ENCODE measurements at places on chromosomes 6 and 20.
A peak's percentile ranks its signal among the peaks of the same experiment; 100 is the strongest.

GRCh38 chr6:6105472-6106036 lies 98.8 kb upstream of the NRN1 start:
- DNase-seq: no peak

DNA sequence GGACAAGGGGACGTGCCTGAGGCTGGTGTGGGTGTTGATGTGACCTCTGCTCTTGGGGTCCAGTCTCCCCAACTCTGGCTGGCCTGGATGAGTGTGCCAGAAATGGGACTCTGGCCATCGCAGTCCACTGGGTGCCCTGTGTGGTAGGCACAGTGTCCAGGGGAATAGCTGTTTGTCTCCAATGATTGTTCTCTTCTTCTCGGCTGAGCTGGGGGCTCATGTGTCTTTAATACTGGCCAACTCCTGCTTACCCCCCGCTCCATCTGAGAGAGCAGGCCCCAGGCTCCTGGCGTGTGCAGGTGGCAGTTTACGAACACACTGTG lies 45.0 kb downstream of the RBM38 start:
- DNase-seq: no peak

GRCh38 chr20:63101781-63102720 lies 95.3 kb upstream of the BHLHE23 start:
- DNase-seq: peak; percentile 48

GRCh38 chr6:137271245-137272183 lies 52.3 kb upstream of the IFNGR1 start:
- DNase-seq: no peak

DNA sequence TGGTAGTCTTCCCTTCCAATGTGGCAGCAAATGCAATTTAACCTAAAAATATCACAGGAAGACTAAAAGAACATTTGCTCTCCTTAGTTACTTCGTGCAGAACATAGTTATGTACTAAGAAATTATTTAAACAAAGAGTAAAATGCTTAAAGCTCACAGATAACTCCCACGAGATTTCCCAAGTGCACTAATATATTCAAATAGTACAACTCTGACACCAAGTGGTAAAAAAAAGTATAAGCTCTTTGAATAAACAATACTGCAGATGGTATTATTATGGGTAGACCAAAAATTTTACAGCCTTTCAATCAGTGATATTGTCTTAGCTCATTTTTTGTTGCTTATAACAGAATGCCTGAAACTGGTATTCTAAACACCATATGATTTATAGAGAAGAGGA lies 52.8 kb upstream of the FILIP1 start:
- no peak for DNase-seq

DNA sequence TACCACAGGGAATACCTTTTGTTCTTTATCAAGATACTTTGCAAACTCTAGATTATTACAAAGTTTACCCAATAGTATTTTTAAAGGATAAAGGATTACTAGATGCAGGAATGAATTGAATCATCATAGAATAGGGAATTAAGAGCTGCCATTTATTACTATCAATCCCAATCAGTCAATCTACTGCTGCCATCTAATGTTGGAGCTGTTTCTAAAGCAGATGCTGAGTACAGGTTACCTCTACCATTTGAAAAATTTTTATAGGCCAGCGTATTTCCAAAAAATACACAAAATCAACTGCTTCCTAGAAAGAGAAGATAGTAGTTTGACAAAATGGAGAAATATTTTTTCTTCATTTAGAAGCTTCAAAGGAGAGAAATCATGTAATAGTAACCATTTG lies 520.4 kb downstream of the ADGRB3 start:
- DNase-seq: no peak

DNA sequence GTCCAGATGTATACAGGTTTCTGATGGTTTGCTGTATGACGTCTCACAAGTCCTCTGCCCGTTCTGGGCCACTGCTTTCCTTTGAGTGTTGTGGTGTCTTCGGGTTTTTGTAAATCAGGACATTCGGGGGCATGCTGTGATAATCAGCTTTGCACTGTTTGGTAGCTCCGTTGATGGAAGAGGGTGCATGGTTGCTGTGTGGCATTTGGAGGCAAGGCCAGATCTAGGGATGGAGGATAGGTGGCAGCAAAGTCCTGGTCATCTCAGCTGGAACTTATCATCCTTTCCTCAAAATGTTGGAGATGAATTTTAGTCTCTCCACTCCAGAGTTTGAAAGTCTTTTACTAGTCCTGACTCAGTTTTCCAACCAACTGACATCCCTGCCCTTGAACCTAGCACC lies 91.0 kb downstream of the SCP2D1 start:
- DNase-seq: no peak

Data from stimulated activated CD8-positive, alpha-beta memory T cell treated with anti-CD3 and anti-CD28 coated beads, Interleukin-7, amount 100 ng/mL, for 4 hours (primary cell).